T-helper 1 cell (primary cell): ENCODE measurements at places on chromosomes 7 and 10.

DNA sequence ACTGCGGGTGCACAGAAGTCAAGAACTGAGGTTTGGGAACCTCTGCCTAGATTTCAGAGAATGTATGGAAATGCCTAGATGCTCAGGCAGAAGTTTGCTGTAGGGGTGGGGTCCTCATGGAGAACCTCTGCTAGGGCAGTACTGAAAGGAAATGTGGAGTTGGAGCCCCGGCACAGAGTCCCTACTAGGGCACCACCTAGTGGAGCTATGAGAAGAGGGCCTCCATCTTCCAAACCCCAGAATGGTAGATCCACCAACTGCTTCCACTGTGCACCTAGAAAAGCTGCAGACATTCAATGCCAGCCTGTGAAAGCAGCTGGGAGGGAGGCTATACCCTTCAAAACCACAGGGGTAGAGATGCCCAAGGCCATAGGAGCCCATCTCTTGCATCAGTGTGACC, 1336.0 kb upstream of the CELF2 start:
- no peak for DNase-seq

- no peak for DNase-seq
Observed at GRCh38 chr10:57162231-57162630, 801.2 kb upstream of the ZWINT start.

DNA sequence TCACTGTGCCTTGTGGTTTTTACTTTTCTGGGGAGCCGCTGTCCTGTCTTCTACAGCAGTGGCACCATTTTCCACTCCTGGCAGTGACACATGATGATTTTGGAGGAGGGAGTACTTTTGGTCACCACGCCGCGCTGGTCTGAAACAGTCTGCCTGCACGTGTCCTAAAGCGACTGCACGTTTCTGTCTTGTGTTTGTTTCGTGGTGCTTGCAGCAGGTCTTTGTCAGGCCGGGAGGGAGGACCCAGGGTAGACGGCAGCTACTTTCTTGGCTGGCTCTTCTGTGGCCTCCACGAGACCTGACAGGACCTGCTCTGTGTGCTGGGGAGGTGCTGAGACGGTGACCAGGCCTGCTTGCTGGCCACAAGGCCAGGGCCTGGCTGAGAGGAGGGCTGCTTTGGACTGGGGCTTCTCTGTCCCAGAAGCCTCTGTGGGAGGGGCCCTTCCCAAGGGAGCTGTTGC, 82.0 kb downstream of the GLRX3 start:
- DNase-seq: no peak

- DNase-seq: no peak
Observed at GRCh38 chr10:117863771-117864170, 183.0 kb downstream of the RAB11FIP2 start.

DNA sequence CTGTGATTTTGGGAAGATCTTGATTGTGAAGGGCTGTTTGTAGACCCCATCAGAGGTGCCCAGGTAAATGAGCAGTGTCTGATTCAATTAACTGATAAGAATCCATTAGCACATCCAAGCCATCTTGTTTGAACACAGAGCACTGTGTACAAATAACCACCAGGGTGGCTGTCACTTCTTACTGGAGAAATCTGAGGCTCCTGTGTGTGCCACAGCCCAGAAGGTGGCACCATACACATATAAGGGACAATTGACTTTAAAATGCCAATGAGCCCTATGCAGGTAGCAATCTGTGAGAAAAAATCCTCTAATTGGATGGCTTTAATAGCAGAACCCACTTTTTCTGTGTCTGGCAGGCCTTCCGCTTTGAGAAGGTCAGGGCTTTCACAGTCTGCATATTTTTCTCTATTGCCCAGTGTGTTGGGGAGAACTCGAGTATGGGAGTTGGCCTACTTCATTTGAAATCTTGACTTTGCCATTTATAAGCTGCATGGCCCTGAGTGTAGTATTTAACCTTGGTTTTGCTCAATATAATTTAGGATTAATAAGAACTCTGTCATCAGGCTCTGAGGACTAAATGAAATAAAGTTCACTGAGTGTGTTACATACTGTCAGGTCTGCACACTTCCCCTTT, 517.4 kb downstream of the CCSER2 start:
- DNase-seq: no peak

- no peak for DNase-seq
Observed at GRCh38 chr10:32386623-32387260, 39.8 kb upstream of the EPC1 start.

GRCh38 chr10:104209575-104210198, 22.5 kb downstream of the CFAP43 start:
- no peak for DNase-seq

GRCh38 chr10:79298403-79299244, 48.6 kb upstream of the PPIF start:
- no peak for DNase-seq

GRCh38 chr7:115410972-115411686, 489.2 kb downstream of the MDFIC start:
- no peak for DNase-seq

GRCh38 chr10:24650669-24651391, 72.9 kb downstream of the ARHGAP21 start:
- no peak for DNase-seq

DNA sequence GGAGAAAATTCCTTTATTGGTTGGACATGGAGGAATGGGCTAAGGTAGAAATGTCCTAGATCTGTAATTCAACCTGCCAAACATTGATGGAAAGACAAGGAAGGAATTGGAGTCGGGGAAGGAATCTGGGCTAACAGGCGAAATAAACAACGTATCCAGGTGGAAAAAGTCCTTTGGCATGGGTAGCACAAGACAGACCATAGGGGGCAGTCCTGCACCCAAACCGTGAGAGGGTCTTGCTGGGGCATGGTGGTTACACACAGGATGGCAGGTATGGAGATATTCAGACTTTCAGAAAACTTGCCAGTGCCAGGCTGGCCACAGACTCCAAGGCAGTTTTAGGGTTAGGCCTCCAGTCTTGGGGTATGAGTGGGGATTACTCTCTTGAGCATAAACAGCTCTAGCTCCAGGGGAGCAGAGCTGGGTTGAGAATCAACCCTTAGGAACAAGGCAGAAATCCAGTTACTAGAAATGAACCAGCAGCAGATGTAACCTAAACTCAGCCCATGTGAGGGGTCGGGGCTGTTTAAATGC, 188.6 kb upstream of the GDF10 start:
- no peak for DNase-seq
